Naive thymus-derived CD4-positive, alpha-beta T cell (primary cell): ENCODE measurements at places on chromosomes 2 and 18. TPM values are rescaled to one million over a fixed set of nuclear protein-coding genes. Genes with fewer than 3 reads are reported as not detected.

Gene CRYGC
- total RNA-seq, result not detected

Gene CRYGD
- total RNA-seq, result not detected

DNA sequence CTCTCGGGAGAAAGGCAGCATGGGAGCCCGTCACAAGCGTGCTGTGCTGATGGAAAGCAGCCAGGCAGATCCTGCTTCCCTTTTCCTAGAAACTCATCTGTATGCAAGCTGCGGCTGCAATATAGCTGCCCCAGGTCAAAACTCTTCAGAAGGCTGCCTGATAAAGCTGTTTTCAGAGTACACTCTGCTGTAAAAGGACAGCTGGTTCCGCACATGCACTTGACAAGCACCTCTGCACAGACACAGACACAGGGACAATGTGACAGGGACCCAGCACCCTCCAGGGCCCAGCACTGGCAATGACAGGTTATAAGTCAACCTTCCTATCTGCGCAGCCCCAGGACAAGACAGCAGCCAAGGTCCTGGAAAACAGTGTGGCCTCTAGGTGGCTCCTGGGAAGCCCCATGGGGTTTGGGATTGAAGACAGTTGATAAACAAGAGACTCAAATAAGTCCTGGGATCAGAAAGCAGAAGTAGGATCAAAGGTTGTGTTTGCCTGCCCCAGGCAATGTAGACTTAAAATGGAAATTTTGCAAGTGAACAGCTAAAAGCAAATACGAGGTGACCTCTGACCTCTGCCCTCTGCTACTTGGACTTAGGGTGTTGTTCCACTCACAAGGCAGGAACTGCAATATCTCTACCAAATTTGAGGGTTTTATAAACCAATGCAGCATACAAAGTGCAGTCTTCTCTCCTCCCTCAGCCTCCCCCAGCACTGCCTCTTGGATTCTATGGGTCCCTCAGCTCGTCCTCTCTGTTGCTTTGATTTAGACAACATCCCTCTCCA, 16.9 kb downstream of the SLC66A2 start:
- DNase-seq, result no peak
- no peak overlapping the region for H3K27ac ChIP-seq
- no peaks in the 10 kb centered on the region for H3K4me1 ChIP-seq
- no peaks in the 10 kb centered on the region for H3K36me3 ChIP-seq

DNA sequence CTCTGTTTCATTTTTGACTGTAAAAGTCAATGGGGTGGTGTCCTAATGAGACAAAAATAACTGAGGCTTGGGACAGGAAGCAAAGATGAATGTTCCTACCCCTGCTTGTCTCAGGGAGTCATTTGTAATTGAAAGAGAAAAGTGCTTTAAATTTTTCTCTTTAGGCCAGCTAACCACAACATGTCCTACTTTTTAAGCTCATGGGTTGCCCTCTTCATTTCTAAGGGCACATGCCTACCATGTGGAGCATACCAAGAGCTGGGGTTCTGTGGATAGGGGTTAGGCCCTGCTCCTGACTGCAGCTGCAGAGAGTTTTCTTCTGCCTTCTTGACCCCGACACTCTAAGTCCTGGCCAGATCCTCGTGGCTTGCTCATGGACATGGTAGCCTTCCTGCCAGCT, 96.8 kb upstream of the ARL4C start:
- no peak overlapping the region for H3K27ac ChIP-seq
- DNase-seq, result no peak
- H3K4me3 ChIP-seq, result no peak overlapping the region

DNA sequence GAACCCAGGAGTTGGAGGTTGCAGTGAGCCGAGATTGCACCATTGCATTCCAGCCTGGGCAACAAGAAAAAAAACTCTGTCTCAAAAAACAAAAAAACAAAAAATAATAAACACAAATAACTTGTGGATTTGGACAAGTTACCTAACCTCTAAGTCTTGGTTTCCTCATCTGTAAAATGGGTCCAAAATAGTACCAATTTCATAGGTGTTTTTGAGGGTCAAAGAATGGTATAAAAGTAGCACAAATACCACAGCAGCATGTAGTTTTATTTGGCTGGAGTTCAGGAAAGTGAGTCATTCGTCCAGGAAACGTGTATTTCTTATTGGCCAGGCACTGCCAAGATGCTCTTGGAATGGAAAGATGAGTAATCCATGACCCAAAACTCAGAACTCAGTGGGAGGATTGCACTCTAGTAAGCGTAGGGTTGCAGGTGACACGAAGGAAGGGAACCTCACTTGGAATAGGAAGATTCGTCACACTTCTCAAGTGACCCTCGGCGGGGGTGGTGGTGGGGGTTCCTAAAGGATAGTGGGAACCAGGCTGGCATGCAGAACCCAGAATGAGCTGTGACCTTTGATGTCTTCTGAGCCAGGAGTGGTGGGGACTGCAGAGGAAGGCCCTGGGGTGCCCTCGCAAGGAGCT, 24.4 kb downstream of the GRHL1 start:
- H3K36me3 ChIP-seq, result no peaks in the 10 kb centered on the region
- H3K4me3 ChIP-seq, result no peak overlapping the region
- H3K27ac ChIP-seq, result no peak overlapping the region
- H3K27me3 ChIP-seq, result no peaks in the 10 kb centered on the region
- no peaks in the 10 kb centered on the region for H3K4me1 ChIP-seq

DNA sequence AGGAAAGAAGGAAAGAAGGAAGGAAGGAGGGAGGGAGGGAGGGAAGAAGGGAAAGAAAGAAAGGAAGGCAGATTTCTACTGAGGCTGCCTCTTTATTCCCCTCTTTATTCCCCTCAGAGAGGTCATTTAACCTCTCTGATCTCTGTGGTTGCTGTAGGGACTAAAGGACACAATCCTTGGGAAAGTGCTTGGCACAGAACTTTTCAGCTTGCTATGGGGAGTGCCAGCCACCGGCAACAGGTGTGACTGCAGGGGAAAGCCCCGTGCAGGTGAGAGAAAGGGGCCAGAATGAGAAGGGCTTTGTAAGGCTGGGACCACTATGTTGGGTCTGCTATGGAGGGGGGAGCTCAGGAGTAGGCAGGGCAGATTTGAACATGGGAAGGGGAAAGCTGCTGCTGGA, 27.7 kb upstream of the STEAP3 start:
- no peak overlapping the region for H3K4me3 ChIP-seq
- H3K27ac ChIP-seq, result no peak overlapping the region
- DNase-seq, result no peak

GRCh38 chr2:55111570-55112228, 61.4 kb upstream of the RTN4 start:
- no peak for DNase-seq
- no peaks in the 10 kb centered on the region for H3K27me3 ChIP-seq
- no peaks in the 10 kb centered on the region for H3K4me1 ChIP-seq
- no peaks in the 10 kb centered on the region for H3K36me3 ChIP-seq
- H3K27ac ChIP-seq, result no peak overlapping the region
- no peak overlapping the region for H3K4me3 ChIP-seq

GRCh38 chr2:43345391-43345813, 119.0 kb upstream of the ZFP36L2 start:
- DNase-seq, result no peak
- H3K36me3 ChIP-seq, result no peaks in the 10 kb centered on the region
- no peaks in the 10 kb centered on the region for H3K4me1 ChIP-seq

Gene PROKR1
- not detected for total RNA-seq

Gene UGT1A5
- total RNA-seq, result not detected
